HEK293T (cell line): ENCODE measurements at places on chromosomes 5 and 9.
A peak's percentile ranks its signal among the peaks of the same experiment; 100 is the strongest.

DNA sequence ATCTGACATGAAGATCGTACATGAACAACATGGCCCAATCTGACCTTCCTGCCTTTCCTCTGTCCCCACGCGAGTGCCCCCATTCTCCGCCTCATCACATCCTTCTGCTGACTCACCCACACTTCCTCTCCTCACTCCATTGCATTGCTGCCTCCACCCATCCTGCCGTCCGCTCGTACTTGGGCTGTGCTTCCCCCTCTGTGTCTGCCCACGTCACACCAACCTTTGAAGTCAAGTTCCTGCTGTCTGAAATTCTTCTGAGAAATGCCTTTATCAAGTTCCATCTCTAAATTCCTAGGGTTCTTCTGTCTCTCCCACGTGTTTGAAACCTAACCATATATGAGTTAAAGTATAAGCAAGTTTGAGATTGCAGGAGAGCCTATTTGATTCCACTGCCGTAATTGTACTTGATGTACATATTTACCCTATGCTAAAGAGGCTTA lies 18.0 kb upstream of the STARD4 start:
- no peak for DNase-seq

GRCh38 chr9:111037356-111037707 lies 938 bp downstream of the LPAR1 start:
- no peak for DNase-seq

DNA sequence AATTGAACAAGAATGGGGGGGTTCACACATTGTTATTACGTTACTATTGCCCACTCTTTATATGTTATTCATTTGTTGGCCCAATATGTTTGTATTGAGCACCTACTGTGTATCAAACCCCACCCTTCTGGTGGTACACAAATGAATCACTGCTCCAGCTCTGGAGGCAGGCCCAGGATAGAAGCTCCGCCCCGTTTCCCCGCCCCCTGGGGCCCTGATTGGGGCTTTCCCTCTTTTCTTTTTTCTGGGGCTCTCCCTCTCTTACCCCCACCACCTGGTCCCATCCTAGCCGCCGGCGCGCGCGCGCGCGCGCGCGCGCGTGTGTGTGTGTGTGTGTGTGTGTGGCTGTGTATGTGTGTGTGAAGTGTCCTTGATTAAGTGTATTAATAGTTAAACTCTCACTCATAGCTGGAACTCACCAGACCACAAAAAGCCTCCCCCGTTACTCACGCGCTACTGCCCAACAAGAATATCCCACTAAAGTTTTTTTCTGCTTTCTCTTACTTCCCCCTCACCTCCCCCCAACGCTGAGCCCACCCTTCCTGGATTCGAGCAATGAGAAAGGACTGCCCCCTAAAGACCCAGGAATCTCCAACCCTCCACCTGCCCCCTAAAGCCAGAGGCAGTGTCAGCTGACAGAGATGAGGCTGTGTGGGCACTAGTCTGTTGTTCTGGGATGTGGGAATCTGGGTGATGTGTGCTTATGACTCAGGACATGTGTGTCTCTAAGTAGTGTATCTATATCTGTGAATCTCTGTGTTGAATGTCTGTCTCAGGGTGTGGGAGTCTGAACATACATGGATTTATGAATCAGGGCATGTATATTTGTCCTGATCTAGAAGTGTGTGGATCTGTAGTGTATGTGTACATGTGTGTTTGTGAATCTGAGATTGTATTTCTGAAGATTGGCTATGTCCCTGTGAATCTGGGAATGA lies 4.0 kb downstream of the CXXC5 start:
- peak; percentile 59 for DNase-seq

DNA sequence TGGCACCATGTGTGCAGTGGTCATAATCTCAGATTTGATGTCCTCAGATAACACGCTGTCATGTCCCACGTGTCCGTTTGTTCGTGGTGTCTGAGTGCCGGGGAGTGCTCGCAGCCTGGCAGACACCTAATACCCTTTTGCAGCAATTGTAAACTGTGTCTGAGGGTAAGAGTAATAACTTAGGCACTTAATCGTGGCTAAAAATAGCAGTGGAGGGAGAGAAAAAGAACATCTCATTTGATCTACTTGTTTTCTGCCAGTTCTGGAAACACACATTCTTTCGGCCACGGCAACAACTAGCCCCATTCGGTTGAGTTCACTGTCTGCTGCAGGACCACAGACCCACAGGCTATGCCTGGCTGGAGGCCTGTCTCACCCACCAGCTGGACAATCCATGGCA lies 16.5 kb downstream of the ADCY2 start:
- no peak for DNase-seq

DNA sequence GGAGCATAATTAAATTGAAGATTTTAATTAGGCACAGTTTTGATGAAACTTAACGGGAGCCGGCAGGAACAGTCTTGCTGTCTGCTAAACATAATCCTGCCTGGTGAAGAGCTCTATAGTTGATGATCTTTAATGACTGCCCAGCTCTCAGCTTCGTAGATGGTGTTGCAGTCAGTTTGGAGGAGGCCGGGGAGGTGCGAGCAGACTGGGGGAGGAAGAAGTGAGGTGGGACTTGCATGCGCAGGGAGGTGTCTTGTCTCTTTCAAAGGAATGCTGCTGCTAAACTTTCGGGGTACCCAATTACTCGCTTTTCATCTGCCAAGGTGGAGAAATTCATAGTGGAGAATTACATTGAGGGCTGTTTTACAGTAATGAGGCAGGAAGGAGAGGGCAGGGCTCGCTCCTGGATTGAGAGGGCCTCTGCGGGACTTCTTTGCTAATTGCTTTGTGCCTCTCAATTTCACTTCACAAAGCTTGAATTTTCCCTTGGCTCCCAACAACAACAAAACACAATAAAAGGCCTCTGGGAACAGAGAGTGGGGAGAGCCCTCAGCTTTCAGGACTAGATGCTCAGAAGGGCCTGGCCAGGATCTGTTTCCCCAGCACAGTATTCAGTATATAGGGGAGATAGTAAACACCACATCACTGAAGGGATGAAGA lies 257.9 kb upstream of the ADRA1B start:
- no peak for DNase-seq

DNA sequence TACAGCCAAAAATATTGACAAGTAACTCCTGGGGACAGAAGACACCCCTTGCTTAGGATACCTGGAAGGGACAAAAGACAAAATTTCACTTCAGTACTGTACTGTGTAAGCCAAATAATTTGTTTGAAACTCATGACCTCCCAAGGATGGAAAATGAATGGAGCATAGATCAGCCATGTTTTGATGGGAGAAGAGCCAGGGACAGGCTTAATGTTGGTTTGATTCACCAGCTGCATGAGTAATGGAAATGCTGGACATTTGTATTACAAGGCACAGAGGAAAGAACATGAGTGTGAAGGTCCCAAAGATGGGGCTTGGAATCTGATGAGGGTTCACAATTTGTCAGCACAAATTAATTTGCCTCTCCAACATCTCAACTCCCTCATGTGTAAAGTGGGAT lies 122.8 kb downstream of the ENC1 start:
- DNase-seq, result no peak

- no peak for DNase-seq
Measured at GRCh38 chr5:81162501-81162900, 70.6 kb upstream of the CKMT2 start.

- DNase-seq, result no peak
Measured at GRCh38 chr5:67431191-67431590, 234.6 kb upstream of the CD180 start.

DNA sequence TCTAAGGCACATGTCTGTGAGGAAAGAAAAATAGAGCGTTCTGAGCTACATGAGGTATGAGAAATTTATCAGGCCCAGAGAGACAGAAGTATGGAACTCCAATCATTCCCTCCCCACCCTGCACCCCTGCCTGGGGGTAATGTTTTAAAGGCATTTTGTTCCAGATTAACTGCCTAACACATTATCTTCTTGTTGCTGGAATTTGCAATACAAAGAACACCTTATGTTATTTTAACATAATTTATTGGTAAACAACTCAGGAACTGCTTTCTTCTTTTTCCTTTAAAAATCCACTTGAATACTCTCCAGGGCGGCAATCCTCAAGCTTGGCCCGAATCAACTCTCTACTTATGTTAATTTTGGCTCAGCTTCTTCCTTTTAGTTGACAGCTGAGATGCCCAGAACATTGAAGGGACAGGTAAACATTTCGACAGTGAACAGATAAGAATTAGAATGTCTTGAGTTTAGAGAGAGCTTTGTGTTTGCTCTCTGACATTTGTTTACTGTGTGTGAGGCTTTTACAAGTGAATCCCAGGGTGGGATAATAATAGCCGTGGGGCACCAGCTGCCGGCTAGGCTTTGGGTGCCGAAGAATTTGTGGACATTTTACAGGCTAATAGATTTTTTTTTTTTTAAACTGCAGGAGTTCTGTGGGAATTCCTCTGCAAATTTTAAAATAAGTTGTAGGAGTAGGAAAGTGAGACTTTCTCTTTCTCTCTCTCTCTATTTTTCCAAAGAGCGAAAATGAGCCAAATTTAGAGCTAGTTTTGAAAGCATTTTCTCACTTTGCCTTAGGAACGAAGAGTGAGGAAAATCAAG lies 96.4 kb upstream of the TAF11L2 start:
- DNase-seq, result no peak

DNA sequence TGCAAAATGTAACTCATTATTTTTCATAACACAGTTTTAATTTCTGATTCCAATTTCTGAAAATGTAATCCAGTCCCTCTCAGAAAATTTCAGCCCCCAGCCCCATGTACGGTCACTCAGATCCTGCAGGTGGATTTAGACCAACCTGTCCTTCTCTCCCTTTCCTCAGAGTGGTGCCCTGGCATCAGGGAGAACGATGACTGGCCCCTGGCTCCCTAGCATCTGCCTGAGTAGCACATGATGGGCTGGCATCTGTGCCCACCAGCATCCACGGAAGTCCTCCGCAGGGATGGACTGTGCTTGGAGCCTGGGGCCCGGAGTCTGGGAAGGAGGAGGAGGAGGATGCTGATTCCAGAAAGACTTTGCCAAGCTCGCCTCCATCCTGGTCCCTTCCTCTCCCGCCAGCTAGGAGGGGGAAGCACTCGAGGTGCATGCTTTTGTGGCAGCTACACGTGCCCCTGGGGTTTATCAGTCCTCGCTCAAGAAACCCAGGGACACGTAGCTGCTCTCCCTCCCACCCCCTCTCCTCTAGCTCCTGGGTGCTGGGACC lies 54.4 kb upstream of the RUFY1 start:
- DNase-seq, result no peak

GRCh38 chr9:14395317-14396082 lies 81.6 kb upstream of the NFIB start:
- DNase-seq, result no peak

DNA sequence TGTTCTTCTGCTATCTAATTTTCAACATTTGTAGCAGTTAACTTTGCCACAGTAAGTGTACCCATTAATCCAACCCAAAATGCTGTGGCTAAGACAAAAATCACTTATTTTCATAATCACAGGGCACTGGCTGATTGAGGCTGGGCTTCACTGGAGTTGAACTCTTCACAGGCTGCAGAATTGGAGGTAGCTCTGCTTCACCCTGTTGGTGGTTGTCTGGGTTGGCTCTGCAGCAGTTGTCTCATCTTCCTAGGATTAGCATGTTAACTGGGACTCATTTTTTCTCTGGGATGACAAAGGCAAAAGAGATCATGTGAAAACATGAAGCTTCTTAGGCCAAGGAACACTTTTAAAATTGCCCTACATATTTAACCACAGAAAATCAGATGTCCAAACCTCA lies 518.9 kb downstream of the TLR4 start:
- no peak for DNase-seq

DNA sequence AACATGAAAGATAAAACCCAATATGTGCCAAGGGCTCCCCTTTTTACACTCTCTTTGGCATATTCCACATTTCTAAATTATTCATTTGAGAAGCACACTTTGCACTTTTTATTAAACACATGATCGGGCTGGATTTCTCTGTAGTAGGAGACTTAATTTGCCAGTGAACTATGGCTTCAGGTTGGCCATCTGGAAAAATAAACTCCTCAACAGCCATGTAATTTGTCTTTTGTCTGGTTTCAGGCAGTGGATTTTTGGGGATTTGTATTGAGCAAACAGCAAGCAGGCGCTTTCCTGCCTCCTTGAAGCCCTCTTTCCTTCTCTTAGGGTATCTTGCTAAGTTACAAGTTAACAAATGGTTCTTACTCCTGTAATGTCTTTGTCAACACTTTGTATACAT lies 73.0 kb upstream of the DMRTA1 start:
- DNase-seq, result no peak
